AG09309 (cell line): ENCODE measurements at places on chromosomes 7 and 10.
A peak's percentile ranks its signal among the peaks of the same experiment; 100 is the strongest.

DNA sequence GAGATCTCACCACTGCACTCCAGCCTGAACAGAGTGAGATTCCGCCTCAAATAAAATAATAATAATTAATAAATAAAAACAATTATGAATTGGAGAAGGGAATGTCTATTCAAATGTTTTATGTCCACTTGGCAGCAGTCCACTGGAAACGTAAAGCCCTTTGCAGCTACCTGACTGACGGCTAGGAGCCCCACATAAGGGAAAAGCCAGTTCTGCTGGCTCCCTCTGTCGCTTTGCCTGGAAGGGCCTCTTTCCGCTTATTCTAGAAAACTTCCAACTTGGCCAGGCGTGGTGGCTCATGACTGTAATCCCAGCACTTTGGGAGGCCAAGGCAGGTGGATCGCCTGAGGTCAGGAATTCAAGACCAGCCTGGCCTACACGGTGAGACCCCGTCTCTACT is 6.1 kb upstream of the TNS3 start:
- DNase-seq, result no peak

DNA sequence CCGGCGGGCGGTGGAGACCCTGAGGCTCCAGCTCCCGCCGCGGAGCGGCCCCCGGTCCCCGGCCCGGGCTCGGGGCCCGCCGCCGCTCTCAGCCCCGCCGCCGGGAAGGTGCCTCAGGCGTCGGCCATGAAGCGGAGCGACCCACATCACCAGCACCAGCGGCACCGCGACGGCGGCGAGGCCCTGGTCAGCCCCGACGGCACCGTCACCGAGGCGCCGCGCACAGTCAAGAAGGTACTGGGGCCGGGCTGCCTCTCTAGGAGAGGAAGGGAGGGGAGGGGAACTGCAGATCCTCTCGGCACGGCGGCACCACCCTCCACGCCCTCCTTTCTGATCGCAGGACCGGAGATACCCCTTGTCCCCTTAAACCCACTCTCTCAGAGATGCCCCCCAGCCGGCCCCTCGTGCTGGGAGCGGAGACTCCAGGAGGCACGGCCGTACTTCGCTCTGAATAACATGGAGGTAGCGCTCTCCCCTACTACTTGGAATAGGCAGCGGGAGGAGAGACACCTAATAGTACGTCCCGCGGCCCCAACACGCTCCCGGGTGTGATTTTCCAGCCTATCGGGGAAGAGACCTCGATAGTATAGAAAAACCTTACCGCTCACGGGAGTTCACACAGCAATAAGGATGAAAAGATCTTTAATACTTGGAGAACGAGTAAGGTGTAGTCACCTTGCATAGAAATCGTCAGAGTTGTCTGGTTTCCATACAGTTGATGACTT is 538 bp downstream of the AHCYL2 start:
- no peak for DNase-seq

DNA sequence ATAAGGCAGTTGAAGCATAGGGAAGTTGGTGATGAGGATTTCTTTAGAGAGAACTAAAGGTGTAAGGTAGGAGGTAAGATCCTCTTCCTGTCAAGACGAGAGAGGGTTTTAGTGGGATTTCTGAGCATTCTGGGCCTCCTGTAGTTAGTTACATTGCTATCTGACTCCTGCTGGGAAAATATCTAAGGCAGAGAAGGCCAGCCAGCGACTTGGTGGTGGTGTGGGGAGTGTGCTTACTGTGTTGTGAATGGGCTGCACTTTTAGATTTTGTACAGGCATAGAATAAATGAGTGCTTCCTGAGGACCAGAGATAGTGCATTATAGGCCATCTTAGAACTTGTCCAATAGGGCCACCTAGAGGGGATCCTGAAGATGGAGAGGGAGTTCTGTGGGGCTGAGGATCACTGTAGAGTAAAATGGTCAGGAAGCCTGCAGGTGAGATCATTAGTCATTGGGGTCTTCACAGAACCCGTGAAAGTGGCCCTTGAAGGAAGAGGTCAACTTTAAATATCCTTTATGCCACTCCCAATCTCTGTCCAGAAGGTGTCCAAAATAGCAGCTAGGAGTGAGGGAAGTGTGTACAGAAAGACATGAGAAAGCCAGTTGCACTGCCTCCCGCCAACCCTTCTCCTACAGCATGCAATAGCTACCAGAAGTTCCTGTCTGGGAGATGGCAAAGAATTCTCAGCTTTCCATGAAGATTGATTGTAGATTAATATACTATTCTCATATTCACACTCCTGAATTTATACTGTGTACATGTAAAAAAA is 266.6 kb downstream of the POLR1F start:
- DNase-seq, result peak; percentile 48

DNA sequence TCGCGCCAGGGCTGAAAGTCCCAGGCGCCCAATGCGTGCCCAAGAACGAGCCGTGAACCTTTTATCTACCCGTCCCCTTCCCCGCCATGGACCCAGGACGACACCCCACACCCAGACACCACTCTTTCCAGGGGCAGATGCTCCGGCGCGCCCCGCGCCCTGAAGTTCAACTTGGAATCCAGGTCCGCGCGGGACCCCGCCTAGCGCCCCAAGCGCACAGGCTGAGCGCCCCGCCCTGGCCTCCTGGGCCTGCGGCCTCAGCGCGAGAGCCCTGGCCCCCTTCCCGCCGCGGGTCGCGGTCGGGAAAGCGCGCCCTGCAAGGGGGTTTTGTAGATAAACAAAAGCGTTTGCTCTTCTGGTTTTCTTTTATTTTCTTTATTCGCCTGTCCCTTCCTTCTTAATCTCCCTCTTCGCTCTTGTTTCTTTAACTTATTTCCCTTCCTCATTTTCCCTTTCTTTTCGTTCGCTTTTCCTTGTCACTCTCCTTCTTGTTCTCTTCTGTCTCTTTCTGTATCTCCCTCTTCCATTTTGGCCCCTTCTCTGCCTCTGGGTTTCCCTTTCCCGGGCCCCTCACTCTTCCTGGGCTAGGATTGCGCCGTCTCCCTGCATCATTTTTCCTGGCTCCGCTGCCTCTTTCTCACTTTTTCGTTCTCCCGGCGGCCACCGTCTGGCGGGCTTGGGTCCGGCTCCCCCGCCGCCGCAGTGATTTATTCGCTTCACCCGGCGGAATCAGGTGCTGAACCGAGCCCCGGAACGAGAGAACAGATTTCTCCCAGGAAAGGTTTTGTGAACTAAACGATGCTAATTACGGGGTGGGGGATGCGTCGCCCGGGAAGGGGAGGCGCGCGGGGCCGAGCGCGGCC is 15.3 kb upstream of the PAX2 start:
- no peak for DNase-seq

GRCh38 chr7:151425670-151426440 is 14.1 kb downstream of the CRYGN start:
- DNase-seq, result peak; percentile 77

- no peak for DNase-seq
Measured at GRCh38 chr10:11320809-11321520, 290.5 kb downstream of the USP6NL start.

DNA sequence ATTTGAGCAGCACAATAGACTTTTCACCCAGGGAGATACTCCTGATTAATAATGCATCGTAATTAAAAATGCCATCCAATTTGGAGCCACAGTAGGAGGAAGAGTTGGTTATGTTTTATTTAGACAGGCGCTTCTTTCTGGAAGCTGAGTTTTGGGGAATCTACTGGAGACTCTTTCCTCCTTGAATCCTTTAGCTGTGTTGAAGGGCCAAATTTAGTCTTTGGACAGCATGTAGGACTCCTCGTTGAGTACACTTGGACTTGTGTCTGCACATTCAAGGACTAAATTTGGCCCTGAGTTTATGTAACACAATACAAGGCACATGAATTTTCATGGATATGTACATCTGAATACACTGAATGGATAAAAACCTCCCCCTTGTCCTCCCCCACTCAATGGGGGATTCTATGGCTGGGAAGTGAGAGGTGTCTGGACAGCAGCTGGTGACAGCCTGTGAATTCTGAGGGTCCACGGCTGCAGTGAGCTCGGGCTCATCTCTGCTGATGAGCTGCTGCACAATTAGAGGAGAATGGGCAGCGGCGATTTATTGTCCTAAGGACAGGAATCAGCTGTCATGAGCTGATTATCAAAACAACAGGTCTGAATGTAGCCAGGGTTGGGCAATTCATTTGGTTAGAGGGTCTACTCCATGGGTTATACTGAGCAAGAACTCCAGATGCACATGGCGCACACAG is 95.2 kb downstream of the PRTFDC1 start:
- no peak for DNase-seq

GRCh38 chr7:150388709-150389531 is 9.8 kb downstream of the ZNF775 start:
- DNase-seq, result no peak

DNA sequence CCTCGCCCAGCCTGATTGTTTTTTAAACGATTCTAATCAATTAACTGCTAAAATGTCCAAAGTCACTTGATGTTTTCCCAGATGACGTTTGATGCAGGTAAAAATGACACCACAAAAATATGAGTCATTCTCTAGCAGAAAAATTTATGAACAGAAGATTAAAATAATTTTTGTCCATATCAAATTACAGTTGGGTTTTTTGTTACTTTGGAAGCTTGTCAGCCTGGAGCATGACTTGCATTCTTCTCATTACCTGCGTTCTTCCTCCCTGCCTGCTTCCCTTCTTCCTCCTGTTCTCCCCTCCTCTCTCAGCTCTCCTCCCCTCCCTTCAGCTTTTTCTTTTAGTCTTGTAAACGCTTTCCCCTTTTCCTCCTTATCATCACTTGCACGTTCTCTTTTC is 18.7 kb downstream of the IL15RA start:
- no peak for DNase-seq

DNA sequence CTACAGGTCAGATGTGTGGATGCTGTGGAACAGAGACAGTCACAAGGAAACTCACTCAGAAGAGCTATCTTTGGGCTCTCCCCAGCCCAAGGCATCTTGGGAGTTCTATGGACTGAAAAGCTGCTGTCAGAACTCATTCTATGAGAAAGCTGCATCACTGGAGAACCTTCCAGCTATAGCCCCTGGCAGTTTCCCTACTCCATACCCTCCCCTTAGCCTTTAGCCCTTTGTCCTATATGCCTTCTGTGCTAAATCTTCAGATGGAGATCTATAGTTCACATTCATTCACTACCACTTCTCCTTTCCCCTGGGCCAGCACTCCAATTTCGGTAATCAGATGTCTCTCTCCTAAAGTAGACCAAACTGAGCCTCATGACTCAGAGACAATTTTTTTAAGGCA is 6.9 kb downstream of the WNT8B start:
- DNase-seq, result no peak

- DNase-seq, result no peak
Measured at GRCh38 chr7:134709197-134709596, 62.5 kb downstream of the BPGM start.

DNA sequence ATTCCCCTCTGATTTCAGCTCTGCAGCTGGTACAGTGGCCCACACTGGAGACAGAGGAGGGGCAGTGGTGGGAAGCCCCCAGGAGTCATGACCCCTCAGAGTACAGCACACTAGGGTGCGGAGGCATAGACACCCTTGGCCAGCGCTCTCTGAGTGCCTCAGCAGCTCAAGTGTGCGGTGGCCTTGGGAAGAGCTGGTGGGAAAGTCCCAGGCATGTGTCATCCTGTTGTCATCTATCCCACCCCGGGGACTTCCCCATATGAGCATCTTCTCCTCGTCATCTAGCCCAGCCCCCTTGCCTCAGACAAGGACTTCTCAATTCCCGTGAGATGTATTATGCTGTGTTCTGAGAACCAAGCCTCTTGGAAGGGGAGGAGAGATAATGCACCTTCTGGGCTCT is 15.6 kb upstream of the PPIF start:
- peak; percentile 50 for DNase-seq

GRCh38 chr7:31699050-31699449 is 12.0 kb downstream of the PPP1R17 start:
- no peak for DNase-seq

- DNase-seq, result no peak
Measured at GRCh38 chr7:108459922-108460551, 3.8 kb upstream of the NRCAM start.
